ENCODE measurements at places on chromosomes 13 and 19.

- no peak for DNase-seq
Measured at GRCh38 chr13:101739382-101740178, 287.1 kb downstream of the ITGBL1 start.

- no peak for DNase-seq
Measured at GRCh38 chr19:33621811-33622504, at the start of gene CHST8. CHST8 (plus strand) TSS chr19:33621953; CDS start chr19:33689262, 67,309 bp downstream.

- no peak for DNase-seq
Measured at GRCh38 chr19:3942790-3943409, 10.0 kb downstream of the NMRK2 start.

- no peak for DNase-seq
Measured at GRCh38 chr13:67139551-67139950, 90.6 kb downstream of the PCDH9 start.

DNA sequence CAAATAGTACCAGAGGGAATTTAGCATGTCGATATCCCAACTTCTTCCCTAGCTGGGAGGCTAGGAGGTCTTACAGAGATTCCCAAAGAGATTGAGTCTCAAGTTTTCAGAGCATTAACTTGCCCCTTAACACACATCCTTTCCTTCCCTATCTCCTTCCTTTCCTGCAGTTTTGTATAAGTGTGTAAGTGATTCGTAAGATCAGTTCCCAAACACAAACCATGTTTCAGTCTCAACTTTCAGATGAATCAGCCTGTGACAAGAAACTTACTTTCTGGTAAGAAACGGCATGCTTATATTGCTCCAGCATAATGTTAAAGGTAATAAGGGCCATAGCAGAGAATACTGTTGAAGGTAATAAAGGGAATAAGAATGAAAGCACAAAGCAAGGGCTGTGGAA is 472.2 kb downstream of the LIG4 start:
- DNase-seq, result no peak

- DNase-seq, result no peak
Measured at GRCh38 chr13:64917566-64917965, 2312.6 kb downstream of the PCDH9 start.

GRCh38 chr13:110799246-110800236 is 86.0 kb downstream of the ING1 start:
- DNase-seq, result no peak

DNA sequence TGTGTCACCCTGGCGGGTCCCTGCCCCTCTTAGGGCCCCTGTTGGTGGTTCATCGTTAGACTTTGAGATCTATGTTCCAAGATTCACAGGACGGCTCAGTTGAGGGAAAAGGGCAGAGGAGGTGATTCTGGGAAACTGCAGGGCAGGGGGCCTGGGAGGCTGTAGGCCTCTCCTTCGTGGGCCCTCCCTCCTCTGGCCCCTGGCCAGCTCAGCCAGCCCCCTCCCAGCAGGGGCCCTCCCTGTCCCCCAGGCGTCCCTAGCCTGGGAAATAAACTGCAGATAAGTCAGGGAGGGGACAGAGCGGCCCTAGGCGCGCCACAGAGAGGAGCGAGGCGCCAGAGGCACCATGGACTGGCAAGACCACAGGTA is 6.5 kb downstream of the HIF3A start:
- no peak for DNase-seq

DNA sequence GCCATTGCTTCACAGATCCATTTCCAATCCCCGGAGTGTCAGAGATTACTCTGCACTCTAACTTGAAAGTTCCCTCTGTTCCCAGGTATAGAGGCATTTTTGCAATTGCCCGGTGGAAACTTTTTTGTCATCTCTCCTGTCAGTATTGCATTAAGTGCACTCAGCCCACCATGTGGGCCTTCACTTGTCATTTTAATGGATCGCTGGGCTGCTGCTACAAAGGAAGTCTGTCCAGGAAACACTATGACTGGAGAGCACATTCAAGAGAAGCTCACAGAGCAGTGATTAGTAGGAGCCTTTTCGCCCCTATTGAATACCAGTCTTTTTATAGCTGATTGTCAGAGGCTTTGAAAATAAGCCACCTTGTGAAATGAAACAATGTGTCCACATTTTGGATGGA is 180.9 kb downstream of the B3GLCT start:
- no peak for DNase-seq

- no peak for DNase-seq
Measured at GRCh38 chr13:22214184-22214583, 543.3 kb downstream of the FGF9 start.

DNA sequence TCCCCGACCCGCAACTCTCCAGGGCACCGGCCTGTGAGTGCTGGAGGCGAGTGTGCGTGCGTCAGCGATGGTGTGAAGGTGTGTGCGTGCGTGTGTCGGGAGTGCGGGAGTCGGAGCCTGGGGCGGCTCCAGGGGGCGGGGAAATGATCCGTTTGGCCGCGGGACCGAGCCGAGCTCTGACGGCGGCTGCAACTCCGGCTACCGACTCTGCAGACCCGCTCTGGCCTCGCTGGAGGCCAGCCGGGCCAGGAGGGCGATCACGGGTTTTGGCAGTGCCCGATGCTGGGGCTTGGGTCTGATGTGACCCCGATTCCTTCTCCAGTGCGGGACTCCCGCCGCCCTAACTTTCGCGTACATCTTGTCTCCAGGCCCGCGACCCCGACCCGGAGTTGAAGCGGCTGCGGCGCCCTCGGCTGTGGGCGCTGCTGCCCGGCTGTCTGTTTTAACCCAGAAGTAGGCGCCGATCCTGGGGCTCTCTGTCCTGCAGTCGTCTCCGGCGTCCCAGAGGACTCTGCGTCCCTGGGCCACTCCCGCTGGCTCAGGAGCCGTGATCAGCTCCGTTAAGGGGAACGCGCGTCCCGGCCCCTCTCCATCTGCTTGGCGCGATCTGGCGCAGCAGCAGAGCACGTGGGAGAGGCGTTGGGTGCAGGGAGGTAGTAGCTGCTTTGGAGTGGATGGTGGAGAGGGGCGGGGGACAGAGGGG is 1.2 kb downstream of the CHST8 start:
- no peak for DNase-seq

DNA sequence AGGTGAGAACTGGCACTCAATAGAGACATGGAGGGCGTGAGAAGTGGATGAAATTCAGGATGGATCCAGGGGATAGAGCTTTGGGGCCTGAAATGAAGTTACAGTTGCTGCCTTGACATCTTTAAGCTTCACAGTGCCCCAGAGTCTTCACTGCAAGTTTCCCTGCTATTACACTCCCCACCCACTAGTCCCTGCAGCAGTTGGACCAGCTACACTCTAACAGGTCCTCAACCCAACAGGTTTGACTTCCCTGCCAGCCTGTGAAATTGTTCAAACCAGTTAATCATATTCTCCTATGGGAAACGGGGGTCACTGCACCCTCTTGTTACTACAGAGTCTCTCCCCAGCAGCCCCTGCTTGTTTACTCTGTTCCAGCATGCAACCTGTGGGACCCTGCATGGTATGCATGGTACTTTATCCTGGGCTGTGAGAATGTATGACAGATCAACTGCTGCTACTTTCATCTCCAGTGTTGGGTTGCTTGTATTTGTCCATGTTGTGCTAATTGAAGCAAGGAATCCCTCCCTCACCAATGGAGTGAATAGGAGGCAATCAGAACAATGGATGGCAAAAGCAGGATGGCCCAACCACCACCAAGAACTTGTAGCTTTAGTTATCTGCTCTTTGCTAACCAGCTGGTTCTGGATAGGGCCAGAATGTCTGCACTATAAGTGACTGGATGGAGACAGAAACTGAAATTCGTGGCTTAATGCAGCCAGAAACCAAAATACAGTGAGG is 314.2 kb downstream of the OLFM4 start:
- DNase-seq, result no peak

DNA sequence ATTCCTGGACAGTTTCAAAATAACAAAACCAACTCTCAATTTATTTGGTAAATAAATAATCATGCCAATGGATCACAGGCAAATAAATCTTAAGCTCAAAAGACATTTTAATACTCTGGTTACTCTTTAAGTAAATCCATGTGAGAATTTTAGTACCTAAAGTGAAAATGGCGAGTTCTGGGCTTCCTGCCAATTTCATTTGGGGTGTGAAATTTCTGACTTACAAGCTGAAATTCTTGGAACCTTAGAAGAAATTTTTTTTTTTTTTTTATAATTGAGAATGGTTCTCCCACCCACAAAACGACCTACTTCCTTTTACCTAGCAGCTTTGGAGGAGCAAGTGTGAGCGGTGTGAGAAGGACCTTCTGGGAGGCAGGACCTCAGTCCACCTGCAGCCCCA is 354.5 kb upstream of the NBEA start:
- no peak for DNase-seq

- DNase-seq, result no peak
Measured at GRCh38 chr19:14632286-14632685, 42.4 kb downstream of the ADGRE3 start.

- no peak for DNase-seq
Measured at GRCh38 chr19:46288896-46289588, 7.8 kb upstream of the HIF3A start.

DNA sequence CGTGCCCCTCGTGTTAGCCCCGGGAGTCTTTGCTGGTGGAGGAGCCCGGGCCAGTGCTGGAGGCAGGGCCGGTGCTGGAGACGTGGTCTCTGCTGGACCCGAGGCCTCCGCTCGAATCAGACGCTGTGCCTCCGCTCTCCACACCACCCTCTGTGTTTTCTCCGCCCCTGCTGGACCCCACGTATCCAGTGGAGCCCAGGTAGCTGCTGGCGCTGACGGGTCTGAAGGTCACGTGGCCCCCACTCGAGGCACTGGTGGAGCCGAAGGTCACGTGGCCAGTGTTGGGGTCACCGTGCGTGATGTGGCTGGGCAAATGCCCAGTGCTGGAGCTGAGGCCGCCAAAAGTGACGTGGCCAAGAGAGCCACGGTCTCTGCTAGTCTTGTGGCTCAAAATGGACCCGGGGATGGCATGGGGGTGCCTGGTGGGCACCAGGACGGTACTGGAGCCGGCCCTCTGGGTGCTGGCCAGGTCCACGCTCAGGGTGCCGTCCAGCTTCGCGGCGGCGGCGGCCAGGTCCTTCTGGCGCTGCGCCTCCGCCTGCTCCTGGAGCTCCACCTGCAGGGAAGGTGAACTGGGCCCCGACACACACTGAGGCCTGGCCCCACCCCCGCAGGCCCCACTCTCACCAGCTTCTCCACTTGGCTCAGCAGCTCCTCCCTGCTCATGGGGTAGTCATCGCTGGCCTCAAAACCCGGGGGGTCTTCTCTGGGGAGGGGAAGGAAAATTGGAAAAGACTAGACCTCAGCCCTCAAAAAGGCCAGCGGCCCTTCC is 27.3 kb downstream of the ZNF114 start:
- no peak for DNase-seq

DNA sequence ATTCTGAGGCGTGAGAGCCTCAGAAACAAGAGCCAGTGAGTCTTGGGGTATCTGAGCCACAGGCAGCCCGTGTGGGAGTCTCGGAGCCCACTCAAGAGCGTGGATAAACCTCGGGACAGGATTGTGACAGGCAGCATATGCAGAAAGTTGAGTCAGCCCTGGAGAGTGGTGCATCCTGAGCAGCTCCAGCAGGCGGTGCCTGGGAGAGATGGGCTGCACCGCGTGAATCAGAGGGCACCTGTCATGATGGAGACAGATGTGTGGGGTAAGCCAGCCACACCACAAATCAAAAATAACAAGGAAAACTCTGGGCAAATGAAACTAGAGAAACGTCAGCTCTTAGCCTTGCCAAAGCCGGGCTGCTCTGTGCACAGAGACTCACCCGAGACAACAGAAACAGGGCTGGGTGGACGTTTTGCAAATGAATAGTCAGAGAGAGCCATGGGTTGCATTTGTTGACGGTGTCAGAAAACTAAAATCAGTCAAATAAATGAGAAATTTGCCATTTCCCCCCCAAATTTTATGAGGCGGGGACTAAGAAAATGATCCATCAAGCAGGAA is 30.0 kb upstream of the POP4 start:
- DNase-seq, result no peak

DNA sequence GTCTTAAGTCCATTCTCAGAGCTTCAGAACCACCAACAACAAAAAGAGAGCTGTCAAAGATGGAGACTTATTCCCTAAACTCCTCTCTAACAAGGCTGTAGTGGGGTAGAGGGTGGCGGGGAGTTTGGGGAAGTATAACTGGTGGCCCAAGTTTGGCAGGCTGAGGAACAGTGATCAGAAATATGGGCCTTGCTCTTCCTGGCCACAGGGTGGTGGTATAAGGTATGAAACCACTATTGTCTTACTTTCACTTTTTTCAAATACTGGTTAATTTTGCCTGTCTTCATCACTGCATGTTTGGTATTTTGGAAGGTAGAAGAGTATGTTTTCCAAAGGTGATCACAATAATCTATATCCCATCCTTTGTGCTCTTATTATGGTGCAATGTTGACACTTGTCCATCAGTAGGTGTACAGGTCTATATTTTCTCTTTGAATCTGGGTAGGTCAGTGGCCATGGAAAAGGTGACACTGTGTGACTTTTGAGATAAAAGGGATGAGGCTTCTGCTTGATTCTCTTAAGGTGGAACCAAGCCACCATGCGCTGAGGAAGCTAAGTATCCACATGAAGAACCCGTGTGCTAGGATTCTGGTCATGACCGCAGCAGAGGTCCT is 23.2 kb upstream of the GPC5 start:
- no peak for DNase-seq

- DNase-seq, result no peak
Measured at GRCh38 chr19:30064771-30065494, 122.9 kb downstream of the URI1 start.

DNA sequence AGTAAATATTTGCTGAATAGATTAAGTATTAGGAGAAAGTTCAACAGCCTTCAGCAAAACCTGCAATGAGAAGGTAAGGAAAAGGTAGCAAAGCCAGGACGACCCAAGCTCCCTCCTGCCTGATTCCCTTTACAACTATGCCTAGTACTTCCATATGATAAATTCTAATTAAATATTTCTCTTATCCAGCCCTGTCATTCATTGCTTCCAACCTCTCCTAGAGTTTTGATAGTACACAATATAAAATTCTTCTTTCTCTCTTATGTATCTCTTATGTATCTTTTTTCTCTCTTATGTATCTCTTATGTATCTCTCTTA is 187.2 kb downstream of the DCT start:
- no peak for DNase-seq

DNA sequence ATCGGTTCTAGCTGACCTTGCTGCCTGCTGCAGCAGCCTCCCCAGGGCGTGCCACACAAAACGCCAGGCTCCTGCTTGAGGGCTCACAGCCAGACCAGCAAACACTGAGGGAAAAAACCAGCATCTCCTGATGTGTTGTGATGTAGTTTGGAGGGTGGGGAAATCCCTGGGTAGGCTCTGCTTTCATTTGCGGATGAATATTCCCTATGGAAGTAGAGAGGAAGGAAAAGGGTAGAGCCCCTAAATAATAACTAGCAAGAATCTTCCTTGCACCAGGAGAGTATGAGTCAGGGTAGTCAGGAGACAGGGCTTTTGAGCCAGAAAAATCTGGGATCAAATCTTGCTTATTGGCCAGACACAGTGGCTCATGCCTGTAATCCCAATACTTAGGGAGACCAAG is 545.3 kb downstream of the RFC3 start:
- DNase-seq, result no peak

GRCh38 chr13:33022986-33023385 is 6.8 kb downstream of the KL start:
- no peak for DNase-seq

GRCh38 chr19:41575998-41576397 is at the start of gene CEACAM21:
CEACAM21 (plus strand) TSS chr19:41576166; CDS start chr19:41576275, 109 bp downstream.
- DNase-seq, result no peak

- DNase-seq, result no peak
Measured at GRCh38 chr13:31073859-31074718, 87.6 kb downstream of the HSPH1 start.

Data from omental fat pad (tissue), 4 donors.